ENCODE measurements at places on chromosomes 3 and 15.

DNA sequence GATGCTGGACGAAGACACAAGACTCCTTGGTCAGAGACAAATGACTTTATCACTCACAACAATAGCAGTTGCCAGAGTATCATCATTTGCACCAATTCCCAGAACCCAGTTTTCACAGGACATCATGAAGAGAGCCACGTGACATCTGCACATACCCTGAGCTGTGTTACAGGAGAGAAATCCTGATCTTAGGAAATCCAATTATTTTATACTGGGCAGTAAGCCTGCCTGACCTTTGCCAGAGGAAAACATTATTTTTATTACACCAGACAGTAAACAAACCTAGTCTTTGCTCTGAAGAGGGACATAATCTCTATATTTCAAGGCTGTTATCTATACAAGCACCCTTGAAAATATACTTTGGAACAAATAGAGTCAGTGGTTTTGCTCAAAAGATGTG, 77.4 kb downstream of the ZBBX start:
- DNase-seq = no peak

DNA sequence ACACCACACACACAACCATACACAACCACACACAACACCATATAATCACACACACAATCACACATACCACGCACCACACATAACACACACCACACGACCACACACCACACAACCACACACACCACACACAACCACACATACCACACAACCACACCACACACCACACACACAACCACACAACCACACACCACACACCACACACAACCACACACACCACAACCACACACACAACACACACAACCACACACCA, 24.2 kb downstream of the CPN2 start:
- no peak for DNase-seq

DNA sequence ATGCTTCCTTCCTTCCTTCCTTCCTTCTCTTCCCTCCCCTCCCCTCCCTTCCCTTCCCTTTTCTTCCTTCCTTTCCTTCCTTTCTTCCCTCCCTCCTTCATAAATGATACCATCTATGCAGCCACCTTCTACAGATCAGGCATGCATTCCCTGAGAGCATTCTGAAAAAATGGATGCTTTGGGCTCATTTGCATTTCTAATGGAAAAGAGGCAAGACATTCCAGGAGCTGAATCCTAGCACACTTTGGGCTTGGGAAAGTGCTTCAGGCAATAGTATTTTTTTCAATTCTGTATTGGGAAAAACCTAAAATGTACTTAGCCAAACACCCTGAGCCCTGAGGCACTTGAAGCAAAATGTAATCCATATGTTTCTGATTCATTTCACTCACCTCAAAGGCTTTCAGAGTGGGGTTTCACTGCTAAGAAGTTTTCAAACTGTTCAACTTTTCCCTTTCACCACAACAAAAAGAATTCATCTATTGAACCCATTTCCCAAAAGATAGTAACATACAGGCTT, 220.1 kb upstream of the RORA start:
- no peak for DNase-seq

- no peak for DNase-seq
Observed at GRCh38 chr3:115218859-115219258, 71.8 kb upstream of the ZBTB20 start.

DNA sequence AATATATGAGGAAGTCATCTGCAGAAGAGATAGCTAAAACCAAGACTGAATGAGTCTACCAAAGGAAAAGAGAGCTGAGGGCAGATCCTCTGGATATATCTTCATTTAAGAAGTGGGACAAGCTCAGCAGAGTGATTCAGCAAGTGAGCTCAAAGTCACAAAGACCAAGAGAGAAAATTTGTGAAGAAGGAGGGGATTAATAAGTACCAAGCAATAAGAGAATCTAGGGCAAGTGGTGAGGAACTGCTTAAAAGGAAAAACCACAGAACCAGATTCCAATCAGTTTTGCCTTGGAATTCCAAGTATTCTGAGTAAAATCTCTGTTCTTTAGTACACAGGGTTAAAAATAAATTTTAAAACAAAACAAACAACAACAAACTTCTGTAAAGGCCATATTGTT, 3.6 kb downstream of the EHHADH start:
- no peak for DNase-seq

- DNase-seq = no peak
Observed at GRCh38 chr3:52350416-52350815, 34.3 kb downstream of the DNAH1 start.

All from stimulated activated CD4-positive, alpha-beta T cell treated with anti-CD3 and anti-CD28 coated beads, Interleukin-15, amount 100 ng/mL, for 1 hour (primary cell).